ENCODE measurements at places on chromosomes 3 and 15.
A peak's percentile ranks its signal among the peaks of the same experiment; 100 is the strongest.

DNA sequence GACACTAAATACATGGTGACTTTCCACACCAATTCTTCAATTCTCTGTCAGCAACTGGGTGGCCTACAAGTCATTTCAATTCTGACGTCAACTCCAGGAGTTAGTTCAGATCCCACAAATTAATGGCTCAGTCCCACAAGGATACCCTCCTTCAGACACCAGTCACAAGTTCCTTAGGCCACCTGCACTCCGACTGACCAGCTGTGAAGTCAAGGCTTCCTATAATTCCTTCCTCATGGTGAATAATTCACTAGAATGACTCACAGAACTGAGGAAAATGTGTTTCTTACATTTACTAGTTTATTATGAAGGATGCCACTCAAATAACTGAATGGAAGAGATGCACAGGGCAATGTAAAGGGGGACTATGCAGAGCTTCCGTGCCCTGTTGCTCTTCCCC is 6.3 kb upstream of the PIAS1 start:
- DNase-seq, result no peak

DNA sequence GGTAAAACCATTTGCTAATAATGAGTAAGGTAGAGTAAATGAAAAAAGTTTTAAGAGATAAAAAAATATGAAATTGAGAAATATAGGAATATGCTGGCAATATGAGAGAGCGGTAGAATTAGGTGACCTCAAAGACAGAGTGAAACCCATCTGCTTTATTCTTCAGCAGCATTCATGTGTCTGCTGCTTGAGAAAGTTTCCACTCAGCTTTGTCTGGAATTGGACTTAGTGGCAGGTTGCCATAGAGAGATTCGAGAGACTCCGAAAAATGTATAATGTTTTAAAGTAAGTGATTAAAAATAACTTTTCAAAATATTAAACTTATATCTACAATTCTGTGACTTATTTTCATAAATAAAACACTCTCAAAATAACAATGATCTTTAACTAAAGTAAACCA is 5.0 kb downstream of the SUCNR1 start:
- DNase-seq, result no peak

DNA sequence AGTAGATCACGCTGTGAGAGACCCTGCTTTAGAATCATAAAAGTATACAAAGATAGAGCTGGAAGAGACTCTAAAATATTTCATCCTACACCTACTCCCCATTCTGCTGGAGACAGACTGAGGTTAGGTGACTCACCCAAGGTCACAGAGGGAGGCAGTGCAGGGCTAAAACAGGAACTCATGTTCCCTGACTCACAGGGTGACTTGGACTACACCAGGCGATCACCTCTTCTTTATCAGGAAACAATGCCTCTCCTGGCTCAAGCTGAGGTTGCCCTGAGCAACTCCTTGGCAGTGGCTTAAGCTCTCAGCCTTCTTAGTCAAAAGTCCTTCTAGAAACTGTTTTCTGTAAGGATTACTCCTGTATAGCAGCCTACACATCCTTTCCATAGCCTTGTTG is 26.4 kb upstream of the TNFAIP8L3 start:
- DNase-seq, result no peak

- DNase-seq, result peak; percentile 60
These were observed at the start of the genes DUOX1 and DUOXA1 for GRCh38 chr15:45129651-45130129. TSS of gene DUOX1 (plus strand) at chr15:45129994. CDS start at chr15:45131967, 1,973 bp downstream. TSS of gene DUOXA1 (minus strand) at chr15:45129879. CDS start at chr15:45123014, 6,865 bp downstream.

DNA sequence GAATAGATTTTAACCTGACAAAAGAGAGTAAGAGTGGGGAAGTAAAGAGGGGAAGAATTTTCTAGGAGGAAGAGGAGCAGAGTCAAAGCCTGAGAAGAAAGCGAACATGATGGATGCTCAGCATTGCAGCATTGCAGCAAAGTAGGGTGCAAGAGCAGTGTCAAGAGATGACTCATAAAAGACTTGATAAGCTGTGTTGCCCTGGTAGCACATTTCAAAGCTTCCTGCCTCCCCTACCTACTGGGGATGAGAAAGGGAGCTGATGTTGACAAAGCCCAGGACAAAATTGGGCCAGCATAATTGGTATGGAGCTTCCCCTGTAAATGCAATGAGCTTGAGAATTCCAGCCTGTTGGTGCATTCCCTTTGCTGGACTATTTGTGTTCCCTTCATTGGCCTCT is 121.6 kb upstream of the ST8SIA2 start:
- no peak for DNase-seq

DNA sequence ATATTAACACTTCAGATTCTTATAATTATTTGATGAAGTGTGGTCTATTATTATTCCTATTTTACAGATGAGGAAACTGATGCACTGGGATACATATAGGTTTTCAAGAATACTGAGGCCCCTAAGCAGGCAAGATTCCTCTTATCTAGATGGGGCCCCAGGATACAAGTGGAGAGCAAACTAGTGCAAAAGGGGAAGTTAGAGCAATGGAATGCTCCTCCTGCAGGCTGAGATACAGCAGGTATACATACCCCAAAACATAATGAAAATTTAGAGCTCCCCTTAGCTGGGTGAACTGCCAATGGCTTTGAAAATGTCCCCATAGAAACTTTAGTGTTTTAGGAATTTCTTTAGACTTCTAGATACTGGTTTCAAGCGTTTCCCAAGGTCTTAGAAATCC is 247.1 kb downstream of the CHST2 start:
- DNase-seq, result no peak

- DNase-seq, result no peak
These were observed 418.8 kb downstream of the OTOL1 start for GRCh38 chr3:161915418-161915750.

GRCh38 chr3:123442908-123443307 is 6.0 kb downstream of the ADCY5 start:
- DNase-seq, result no peak

DNA sequence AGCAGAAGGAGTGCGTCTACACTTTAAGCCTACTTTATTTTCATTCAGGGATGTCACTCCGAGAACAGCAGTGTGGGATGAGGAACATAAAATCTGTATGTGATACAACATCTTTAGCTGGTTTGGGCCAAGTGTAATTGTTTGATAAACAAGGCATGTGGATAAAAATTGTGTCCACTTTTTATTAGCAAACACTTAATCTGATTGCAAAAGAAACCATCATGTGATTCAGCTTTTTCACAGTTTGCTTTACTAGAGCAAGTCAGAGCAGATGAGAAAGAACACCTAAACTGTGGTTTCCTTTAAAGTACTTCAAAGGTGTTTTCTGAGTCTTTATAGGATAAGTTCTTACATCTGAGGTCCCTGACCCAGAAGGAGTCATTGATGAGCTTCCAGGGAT is 237.9 kb downstream of the THSD4 start:
- no peak for DNase-seq

DNA sequence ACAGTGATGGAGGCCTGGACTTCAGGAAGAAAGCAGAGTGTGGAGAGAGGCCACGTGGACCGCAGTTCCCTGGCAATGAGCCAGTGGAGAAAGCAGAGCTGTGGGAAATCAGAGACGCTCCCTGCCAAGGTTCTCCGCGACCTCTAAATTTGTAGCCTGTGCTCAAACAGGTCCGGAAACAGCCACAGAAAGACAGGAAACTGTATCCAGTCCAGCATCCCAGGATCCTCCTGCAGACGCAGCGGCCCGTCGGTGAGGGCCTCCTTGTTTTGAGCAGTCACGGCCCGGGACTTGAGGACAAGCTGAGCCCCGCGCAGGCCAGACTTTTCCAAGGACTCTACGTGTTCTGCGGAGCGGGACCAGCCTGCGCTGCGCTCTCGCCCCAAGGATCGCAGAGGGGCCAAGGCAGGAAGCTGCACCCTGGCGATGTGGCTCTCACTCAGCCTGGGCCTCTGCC is 22.3 kb downstream of the RPSA start:
- no peak for DNase-seq

- no peak for DNase-seq
These were observed 1257.1 kb downstream of the NSUN3 start for GRCh38 chr3:95319921-95320494.

GRCh38 chr3:9508781-9509180 is 44.8 kb downstream of the LHFPL4 start:
- no peak for DNase-seq

DNA sequence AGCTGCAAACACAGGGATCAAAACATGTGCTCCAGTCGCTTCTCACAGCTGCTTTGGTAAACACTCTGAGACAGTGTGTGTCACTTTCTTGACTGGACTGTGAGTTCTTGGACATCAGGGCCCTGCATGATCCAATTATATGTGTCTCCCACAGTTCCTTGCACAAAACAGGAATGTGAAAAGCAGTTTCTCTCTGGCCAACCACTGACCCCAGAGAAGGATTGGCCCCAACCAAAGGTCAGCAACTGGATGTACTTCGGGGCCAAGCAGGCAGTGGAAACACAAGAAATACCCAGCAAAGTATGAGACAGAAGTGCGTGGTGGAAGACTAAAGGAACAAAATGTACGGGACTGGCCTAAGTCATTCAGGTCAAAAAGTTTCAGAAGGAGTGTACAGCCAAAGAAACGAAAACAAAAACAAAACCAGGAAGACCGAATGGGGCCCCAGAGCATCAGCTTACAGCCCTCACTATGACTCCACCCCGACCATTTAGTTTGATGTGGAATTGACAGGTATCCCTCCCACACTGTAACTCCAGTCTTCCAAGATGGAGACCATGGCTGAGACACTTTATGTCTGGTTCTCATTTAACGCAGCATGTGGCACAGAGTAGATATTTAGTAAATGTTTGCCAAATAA is 76.7 kb upstream of the LPP start:
- DNase-seq, result no peak

DNA sequence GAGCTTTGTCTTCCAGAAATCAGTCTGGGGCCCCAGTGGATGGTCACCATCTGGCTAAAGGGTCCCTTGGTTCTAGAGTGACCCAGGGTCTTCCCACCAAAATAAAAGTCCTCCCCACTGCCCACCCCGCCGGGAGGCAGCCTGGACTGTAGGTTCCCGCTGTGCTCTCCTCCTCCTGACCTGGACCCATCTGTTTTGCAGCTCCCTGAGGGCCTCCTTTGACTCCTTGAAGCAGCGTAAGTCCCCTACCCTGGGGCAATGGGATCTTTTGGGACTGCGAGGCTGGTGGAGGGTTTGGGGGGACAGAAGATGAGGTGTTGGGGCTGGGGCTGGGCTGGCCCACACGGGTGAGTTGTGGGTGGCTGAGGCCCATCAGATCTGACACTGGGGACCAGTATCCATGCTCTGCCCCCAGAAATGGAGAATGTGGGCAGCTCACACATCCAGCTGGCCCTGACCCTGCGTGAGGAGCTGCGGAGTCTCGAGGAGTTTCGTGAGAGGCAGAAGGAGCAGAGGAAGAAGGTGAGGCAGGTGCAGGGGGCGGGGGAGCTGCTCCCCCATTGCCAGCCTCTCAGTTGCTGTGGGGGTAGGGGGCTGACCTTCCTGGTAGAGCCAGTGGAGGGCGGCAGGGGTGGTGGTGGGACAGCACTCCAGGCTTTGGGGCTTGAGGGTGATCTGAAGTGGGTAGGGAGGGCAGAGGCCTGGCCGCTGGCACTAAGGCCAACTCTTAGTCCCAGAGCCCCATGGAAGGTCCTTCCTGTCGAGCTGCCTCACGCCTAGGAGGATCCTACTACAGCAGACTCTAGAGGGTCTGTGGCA is 30.4 kb downstream of the PSTPIP1 start:
- peak; percentile 2 for DNase-seq

- DNase-seq, result no peak
These were observed 14.0 kb upstream of the UACA start for GRCh38 chr15:70777170-70777926.

- no peak for DNase-seq
These were observed 67.8 kb downstream of the SNRK start for GRCh38 chr3:43353923-43354670.

DNA sequence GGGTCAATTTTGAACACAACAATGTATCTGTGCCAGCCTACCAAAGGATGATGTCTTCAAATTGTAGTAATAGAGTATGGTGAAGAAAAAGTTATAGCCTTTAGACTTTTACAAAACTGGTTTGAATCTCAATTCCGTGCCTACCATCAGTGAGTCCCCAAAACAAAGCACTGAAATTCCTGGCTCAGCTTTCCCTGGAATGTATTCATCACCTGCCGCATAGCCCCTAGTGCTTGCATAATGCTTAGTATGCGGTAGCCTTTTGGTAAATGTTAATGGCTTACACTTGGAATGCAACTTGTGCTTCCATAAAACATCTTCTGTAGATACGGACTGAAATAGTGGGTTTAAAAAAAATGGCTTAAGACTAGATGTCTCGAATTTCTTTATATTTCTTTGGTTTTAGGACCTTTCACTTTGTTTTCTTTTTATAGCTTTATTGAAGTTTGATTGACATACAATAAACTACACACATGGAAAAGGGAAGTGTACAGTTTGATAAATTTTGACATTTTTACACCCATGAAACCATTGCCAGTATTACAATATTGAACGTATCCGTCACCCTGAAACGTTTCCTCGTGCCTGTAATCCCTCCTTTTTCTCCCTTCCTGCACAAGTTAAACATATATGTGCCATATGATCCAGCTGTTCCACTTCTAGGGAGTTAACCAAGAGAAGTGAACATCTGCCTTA is 12.1 kb downstream of the SACM1L start:
- DNase-seq, result no peak

DNA sequence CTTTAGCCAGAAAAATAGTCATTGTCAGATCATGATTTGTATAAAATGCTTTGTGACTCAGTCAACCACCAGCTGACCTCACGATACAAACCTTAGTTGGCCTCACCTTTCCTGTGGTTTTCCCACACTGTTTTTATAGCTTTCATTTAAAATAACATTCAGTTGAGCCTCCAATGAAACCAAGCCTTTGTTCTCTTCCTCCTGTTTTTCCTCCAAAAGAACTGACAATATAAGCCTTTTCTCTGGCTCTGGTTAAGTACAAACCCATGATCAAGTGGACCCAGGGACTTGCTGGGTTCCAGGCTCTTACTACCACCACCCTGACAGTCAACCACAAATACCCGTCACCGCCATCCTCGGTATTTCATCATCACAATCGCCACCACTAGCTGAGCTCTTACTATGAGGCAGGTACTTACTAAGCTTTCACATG is 81.7 kb downstream of the TAMM41 start:
- DNase-seq, result peak; percentile 48

DNA sequence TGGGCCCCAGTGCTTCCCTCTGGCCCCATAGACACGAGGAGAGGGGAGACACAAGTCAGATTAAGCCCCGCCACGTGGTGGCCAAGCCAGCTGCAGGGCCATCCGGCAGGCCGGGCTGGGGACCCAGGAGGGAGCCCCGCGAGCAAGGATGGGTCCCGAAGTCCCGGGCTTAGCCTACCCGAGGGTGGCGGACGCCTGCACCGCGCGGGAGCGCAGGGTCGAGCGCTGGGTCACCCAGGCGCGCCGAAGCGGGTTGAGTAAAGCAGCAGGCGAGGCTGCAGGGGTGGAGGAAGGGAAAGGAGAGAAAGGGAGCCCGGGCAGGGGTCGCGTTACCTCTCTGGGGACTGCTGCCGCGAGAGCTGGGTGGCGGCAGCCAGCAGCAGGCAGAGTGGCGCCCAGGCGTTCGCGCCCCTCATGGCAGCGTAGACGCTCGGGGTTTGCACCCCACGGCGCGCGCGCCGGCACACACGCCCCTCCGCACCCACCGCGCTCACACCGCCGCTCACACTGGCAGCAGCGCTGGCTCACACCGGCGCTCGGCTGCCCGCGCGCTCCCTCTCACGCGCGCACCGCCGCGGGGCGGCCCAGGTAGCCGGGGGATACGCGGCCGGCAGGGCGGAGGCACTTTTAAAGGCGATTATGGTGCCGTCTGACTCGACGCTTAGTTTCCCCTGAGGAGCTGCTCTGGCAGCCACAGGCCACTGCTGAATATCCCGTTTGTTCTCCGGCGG is at the start of gene PCOLCE2:
Gene PCOLCE2 (minus strand): TSS at position 603 of the 731 bp plus-strand sequence. CDS start 187 bp downstream, at position 416.
- peak; percentile 38 for DNase-seq

- DNase-seq, result peak; percentile 23
These were observed 19.8 kb downstream of the MORC1 start for GRCh38 chr3:109098079-109098644.

Data from activated naive CD4-positive, alpha-beta T cell treated with anti-CD3 and anti-CD28 coated beads, Interleukin-2, amount 10 ng/mL, durations not matched to agents 7 days and 5 days (primary cell).